ENCODE measurements at places on chromosomes 16 and 17.
A peak's percentile ranks its signal among the peaks of the same experiment; 100 is the strongest.

DNA sequence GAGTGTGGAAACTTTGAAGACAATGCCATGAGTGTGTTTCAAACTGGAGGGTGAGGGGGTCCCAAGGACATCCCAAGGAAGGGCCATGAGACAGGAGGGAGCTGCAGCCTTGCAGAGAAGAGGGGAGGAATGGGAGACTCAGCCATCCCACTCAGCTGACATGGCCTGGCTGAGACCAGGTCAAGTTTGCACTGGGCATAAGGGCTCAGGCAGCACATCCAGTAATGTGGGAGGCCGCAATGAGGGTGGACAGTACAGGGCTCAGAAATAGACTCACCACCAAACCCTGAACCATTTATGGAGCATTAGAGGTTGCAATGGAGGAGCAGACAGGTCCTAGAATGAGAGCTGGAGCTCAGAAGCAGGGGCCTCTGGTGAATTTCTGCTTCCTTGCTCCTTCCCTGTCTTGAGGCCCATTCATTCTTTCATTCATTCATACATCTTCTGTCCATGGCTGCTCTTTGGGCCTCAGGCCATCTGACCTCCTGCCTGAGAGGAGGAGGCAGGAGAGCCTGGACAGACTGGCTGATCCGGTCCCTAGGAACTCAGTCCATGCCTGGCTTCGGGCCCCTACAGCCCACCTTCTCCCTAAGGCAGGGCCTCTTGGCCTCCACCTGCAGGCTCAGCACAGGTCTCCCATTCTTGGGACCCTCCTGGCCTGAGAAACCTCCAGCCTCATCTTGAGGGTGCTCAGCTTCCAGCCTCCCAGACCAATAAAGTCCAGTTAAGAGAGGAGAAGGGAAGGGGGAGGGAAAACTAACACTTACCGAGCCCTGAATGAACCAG lies 70.5 kb upstream of the CDH5 start:
- DNase-seq = no peak

- DNase-seq = no peak
Observed at GRCh38 chr16:89899879-89900481, 18.7 kb upstream of the MC1R start.

GRCh38 chr17:75124041-75124818 lies 7.3 kb downstream of the NT5C start:
- no peak for DNase-seq

DNA sequence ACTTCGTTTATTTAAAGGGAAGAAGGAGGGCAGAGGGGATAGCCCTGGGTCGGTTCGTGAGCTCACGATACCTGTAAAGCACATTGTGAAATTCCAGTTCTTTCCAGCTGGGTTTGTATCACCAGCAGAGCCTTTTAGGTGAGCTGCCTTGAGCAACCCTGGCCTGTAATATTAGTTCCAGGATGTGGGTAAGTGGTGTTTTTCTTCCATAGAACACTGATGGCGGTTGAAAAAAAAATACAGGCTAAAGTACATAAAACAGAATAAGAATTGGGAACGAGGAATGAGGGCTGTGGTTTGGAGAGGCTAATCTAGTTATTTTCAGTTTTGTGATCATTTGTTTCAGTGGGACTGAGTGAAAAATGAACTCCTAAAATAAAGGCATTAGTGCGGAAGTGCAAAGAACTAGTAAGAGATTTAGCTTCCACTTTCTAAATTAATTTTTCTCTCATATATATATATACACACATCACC lies 20.6 kb downstream of the HS3ST3B1 start:
- DNase-seq = no peak

DNA sequence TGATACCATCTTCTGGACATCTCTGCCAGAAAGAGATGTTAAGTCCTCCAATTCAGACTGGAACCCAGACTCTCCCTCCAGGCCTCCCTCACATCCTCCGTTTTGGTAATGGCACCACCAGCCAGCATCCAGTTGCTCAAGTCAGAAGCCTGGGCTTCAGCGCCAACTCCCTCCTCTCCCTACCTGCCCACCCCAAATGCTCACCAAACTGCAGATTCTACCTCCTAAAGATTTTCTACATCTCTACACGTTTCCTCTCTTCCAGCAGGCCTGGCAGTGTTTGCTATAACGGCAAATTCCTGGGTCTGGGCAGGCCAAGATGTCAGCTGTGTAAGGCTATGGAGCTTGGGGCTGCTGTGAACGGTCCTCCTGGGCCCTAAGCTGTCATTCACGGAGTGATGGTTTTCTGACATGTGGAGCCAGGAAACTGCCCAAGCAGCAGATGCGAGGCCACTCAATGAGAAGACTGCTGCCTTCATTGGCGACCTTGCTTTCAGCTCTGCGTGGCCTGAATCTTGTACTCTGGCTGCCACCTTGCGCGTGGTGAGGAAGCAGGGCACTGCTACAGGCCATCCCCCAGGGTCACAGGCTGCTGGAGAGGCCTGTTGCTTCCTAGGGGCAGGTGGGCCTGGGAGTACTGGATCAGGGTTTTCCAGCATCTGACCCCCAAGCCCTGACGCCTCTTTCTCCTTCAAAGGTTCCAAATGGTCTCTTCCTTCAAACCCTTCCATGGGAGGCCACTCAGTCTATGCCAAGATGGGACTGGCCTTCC lies 37.7 kb downstream of the TBX4 start:
- peak; percentile 35 for DNase-seq

GRCh38 chr17:79616801-79617200 lies 6.0 kb upstream of the RBFOX3 start:
- DNase-seq = no peak

GRCh38 chr17:83194761-83195329 lies 115.4 kb downstream of the METRNL start:
- no peak for DNase-seq

- DNase-seq = no peak
Observed at GRCh38 chr16:27214084-27214961, 11.0 kb downstream of the KDM8 start.

- DNase-seq = no peak
Observed at GRCh38 chr16:3998793-3999478, 117.3 kb downstream of the ADCY9 start.

GRCh38 chr17:72407931-72408330 lies 287.1 kb downstream of the SOX9 start:
- DNase-seq = no peak

- peak; percentile 53 for DNase-seq
Observed at GRCh38 chr17:40558890-40559563, 6.2 kb downstream of the CCR7 start.

DNA sequence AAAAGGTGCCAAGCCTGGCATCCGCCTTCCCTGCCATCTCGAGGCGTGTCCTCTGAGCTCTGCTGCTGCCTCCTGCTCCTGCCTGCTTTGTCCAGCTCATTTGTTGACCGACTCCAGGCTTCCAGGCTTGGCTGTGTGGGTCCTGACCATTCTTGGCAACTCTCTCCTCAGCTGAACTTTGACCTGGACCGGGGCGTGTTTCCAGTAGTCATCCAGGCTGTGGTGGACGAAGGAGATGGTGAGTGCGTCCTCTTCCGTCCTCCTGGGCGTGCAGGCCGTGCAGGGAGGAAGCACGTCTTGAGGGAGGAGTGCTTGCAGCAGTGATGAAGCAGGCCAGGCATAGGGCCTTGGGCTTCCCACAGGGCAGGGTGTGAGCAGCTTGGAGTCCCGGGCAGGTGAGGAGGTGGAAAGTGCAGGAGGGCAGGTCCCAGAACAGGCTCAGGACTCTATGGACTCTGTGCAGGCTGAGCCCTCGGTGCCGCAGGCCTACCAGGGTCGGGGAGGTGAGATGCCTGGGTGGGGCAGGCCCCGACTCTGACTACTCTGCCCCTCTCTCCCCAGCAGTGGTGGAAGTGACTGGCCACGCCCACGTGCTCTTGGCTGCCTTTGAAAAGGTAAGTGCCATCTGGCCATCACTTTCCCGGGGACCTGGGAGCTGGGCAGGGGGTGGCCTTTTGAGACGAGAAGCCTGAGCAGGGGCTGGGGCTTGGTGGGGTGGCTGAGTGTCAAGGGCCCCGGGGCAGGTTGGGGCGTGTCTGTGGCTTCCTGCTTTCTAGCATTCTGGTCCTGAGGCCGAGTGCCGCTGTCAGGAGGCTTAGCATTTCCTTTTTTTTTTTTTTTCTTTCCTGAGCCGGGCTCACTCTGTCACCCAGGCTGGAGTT lies 28.6 kb upstream of the NUDT16L1 start:
- no peak for DNase-seq

DNA sequence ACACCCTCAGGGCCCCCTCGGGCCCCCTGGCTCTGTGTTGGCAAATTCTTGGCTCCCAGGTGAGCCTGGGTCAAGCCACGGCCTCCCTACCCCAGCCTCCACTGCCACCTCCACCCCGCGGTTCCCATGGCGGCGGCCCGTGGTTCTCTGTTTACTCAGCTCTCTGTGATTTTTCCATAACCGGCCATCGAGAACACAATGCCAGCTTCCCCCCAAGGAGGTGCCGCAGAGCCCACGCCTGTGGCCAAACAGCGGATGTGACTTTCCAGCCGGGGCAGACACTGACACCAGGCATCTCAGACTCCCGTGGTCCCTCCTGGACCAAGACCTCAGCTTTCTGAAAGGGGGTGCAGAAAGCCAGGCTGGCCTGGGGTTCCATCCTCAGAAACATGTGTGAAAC lies 21.6 kb upstream of the ATP2A3 start:
- DNase-seq = no peak

- DNase-seq = no peak
Observed at GRCh38 chr16:10868104-10868595, 8.9 kb upstream of the CIITA start.

- DNase-seq = no peak
Observed at GRCh38 chr17:44197980-44198720, 1.5 kb downstream of the ATXN7L3 start.

DNA sequence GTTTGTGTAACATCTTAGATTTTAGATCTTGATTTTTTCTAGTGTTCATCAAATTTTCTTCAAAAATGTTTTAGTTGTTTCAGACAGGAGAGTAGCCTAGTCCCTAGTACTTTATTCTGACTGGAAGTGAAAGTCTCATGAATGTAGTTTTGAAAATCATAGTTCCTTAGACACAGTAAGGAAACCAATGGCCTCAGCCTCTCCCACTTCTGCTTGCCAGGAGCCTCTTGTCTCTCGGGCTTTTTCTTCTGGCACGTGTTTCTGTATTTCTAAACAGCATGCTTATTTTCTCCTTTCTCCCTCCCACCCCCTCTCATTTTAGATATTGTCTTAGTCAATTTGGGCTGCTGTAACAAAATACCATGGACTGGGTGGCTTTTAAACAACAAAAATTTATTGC lies 9.8 kb downstream of the SLFN5 start:
- DNase-seq = no peak

GRCh38 chr17:81480140-81481072 lies 32.2 kb downstream of the ACTG1 start:
- no peak for DNase-seq

DNA sequence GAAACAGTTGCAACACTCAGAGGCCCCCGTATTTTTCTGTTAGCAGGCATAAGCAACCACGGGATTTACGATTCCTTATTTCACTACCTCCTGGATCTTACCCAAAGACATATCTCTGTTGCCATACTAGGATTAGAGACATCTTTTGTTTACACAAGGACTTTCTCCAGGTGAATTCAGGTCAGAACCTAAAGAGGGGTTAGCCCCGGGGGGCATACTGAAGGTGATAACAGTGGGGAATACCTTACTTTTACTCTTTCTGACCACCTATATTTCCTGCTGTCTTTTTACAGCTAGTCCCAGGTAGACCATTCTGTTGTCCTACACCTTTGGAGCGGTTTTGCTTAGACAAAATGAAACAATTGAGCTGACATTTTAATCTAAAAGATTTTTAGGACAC lies 27.9 kb upstream of the CDH8 start:
- DNase-seq = no peak

DNA sequence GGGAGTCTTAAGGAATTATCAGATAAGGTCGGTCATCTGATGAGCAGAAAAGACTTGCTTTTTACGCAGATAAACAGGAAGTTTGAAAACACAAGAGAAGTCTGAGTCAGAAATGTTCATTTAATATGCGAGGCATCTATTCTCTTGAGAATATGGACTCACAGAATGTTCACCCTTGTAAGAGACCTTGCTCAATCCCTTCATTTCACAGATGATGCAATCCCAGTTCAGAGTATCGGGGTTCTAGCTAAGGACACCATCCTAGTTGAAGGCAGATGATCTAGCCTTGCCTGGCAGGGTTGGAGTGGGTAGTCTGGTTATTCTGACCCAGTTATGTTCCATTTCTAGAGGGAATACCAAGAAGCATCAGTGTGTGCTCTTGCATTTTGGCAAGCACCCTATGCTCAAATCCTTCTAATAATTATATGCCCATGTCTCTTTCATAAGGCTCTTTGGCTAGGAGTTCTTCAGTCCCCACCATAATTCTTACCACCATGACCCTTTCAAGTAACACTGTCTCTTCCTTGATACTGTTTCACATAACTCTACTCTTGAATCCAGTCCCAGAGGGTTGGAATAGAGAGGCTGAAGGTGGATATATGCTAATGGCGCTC lies 42.5 kb downstream of the YPEL2 start:
- DNase-seq = peak; percentile 79

GRCh38 chr16:74192281-74192797 lies 104.3 kb upstream of the PSMD7 start:
- no peak for DNase-seq

DNA sequence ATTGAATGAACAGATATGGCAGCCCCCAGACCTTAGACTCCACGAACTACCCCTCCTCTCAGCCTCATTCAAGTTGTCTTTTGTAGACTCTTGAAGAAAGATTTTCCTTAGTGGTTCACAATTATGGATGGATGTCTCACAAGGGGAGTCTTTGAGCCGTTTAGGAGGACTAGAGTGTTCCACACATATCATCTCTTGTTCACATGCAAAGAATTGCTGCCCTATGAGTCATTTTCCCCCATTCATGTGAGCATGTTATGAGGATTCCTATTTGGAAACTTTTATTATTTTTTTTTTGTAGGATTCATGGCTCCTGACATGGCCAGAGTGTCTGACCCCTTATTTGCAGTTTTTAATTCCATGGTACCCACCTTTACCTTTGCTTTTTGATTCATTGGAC lies 237.1 kb downstream of the SHISA9 start:
- no peak for DNase-seq

DNA sequence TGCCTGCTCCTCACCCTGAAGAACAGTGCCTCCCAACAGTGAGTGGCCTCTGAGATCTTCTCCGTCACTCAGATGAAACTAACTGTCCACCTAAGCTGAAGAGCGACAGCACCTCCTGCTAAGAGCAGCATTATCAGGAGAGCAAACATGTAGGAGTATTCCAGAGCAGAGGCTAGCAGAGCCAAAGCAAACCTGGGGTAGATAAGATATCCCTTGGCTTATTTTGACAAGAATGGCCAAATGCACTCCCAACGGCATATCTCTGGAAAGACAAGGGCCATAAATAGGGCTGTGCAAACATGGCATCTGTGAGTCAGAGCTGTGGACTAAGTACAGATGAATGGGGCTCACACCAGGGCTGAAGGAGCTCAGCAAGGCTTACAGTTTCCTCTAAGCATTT lies 96.3 kb downstream of the NDEL1 start:
- DNase-seq = no peak
